ENCODE measurements at places on chromosomes 6 and 20. TPM values are rescaled to one million over a fixed set of nuclear protein-coding genes. Genes with fewer than 3 reads are reported as not detected.

DNA sequence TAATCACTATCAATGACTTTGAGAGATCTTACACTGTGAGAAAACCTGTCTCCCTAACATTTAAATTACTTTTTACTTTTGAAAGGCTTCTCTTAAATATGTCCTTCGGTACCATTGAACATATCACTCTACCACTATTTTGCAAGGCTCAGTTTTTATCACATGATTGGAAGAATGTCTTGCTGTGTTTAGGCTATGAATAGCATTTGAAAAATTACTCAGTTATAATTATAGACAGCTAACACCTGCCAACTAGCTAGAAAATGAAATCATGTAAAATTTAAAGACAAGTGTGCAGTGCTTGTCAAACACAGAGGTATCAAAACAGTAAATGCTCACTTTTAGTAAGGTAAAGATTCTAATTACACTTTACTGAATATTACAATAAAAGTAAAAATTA lies 11.0 kb downstream of the SESN1 start:
- DNase-seq: no peak

- DNase-seq: peak; percentile 60
These were observed 109.6 kb upstream of the FRMD1 start for GRCh38 chr6:168188369-168189199.

DNA sequence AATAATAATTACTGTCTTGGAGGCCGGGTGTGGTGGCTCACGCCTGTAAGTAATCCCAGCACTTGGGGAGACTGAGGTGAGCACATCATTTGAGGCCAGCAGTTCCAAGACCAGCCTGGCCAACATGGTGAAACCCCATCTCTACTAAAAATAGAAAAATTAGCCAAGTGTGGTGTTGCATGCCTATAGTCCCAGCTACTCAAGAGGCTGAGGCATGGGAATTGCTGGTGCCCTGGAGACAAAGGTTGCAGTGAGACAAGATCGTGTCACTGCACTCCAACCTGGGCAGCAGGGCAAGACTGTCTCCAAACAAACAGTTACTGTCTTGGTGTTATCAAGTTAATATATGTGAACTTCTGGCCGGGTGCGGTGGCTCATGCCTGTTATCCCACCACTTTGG lies 4.9 kb downstream of the RRP36 start:
- no peak for DNase-seq

The KHDRBS2 gene
- total RNA-seq: 0.16 TPM

- DNase-seq: no peak
These were observed 1.1 kb downstream of the FBXO30 start for GRCh38 chr6:145813285-145814034.

GRCh38 chr6:3250231-3250675 lies 8.5 kb upstream of the PSMG4 start:
- no peak for DNase-seq

The ANKRD6 gene
- total RNA-seq: 6.5 TPM
